ENCODE measurements at places on chromosomes 1 and 21.

GRCh38 chr1:29197590-29197924 lies 15.9 kb upstream of the SRSF4 start:
- peak; percentile 67 for DNase-seq

GRCh38 chr1:207077470-207078377 lies 10.9 kb upstream of the C4BPB start:
- peak; percentile 78 for DNase-seq

DNA sequence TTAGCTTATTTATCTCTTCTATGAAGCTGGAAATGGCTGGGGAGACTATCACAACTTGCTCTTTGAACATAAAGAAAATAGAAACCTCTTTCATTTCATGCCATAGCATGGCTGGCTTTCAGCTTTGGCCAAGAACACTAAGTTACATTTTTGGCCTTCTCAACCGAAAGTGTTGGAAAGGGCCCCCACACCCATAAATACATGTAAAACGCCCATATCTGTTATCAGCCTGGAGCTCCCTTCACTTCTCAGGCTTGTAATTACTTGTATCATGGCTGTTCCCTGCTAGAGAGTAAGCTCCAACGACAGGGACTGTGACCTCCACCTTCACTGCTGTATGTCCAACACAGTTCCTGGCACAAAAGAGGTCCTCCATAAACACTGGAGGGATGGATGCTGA lies 12.7 kb upstream of the EIF4G3 start:
- no peak for DNase-seq

DNA sequence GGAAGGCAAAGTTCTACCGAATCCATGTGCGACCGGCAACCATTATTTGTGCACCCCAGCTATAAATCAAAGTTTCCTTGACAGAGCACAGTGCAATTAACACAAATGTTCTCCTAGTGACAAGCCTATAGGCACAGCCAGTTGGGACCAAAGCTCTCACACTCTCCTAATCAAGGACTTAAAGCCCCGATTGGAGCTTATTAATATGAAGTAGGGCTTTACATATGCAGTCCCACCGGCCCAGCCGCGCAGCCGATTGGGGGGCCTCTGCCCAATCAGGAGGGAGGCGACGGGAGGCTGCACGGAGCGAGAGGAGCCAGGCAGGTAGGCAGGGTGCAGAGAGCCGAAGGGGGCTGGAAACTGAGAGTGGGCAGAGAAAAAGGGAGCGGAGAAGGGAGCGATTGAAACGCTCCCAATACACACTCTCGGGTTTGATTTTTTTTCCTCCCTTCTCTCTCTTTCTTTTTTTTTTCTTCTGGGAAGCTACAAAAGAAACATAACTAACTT lies at the start of gene ESRRG:
Gene ESRRG (minus strand): TSS at position 156 of the 507 bp plus-strand sequence. CDS start 130 bp downstream, at position 26.
- peak; percentile 1 for DNase-seq

DNA sequence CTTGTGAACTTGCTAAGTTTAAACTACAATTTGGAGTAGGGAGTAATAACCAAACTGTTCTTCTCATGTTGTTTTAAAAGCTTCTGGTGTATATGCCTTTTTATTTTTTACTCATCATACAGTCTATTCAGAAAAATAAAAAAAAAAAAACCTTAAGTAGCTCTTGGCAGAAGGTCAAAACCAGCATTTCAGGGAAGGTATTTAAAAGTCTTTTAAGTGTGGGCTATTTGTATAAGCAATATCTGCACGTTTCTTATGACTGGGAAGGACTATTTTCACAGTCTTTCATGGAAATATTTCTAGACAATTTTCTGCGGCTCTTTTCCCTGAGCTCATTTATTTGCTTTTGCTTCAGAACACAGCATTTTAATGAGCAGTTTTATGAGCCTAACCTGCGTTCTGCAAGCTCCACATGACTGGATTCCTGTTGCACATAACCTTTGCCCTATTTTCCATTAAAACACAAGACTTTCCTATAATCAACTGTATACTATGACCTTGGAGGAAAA lies 60.9 kb upstream of the C1orf105 start:
- DNase-seq = peak; percentile 92

GRCh38 chr1:9840176-9840575 lies 16.4 kb upstream of the CLSTN1 start:
- no peak for DNase-seq

DNA sequence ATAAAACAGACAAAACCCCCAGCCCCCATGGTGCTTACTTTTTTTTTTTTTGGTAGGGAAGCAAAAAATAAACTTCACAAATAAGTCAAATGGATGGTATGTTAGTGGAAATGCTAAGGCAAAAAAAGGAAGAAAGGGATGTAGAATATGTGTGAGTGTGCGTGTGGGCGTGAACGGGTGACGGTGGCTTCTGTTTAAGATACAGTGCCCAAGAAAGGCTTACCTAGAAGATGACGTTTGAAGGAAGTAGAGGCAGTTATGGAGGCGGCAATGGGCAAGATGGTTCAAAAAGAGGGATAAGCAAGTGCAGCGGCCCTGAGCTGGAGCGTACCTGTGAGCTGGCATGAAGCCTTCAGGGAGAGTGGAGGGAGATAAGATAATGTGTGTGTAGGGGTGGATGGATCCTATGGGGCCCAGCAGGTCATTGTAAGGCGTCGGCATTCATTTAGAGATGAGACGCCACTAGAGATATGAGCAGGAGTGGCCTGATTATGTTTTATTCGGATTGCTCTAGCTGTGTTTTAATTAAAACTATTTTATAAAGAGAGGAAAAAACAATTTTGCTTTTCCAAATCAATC lies 19.9 kb downstream of the LEPR start:
- no peak for DNase-seq

GRCh38 chr1:158122833-158123388 lies 57.8 kb upstream of the CD1D start:
- DNase-seq = no peak

GRCh38 chr1:10168912-10169514 lies 41.4 kb upstream of the KIF1B start:
- DNase-seq = no peak

- peak; percentile 95 for DNase-seq
Observed at GRCh38 chr21:45460611-45461368, 55.8 kb downstream of the COL18A1 start.

- no peak for DNase-seq
Observed at GRCh38 chr1:43381612-43382011, 8.0 kb downstream of the MED8 start.

DNA sequence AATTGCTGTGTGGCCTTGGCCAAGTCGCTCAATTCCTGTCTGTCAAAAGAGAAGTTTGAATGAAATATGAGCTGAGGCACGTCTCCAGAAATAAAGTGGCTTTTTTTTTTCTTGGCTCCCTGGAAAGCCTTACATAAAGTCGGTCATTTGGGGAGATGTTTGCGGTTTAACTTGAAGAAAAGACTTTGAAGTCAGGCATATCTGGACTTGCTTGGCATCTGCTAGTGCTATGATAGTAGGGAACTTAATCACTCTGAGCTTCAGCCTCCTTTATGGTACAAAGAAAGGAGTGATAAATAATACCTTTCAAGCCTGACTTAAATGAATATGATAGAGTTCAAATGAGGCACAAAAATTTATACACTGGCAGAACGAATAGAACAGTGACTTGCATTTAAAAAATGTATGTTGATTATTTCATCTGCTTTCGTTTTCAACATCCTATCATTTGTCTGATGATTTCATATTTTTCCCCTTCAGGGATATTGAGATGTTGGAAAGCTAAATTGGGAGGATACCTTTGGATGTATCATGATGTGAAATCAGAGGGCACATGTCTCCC lies 60.2 kb downstream of the FASLG start:
- DNase-seq = no peak

DNA sequence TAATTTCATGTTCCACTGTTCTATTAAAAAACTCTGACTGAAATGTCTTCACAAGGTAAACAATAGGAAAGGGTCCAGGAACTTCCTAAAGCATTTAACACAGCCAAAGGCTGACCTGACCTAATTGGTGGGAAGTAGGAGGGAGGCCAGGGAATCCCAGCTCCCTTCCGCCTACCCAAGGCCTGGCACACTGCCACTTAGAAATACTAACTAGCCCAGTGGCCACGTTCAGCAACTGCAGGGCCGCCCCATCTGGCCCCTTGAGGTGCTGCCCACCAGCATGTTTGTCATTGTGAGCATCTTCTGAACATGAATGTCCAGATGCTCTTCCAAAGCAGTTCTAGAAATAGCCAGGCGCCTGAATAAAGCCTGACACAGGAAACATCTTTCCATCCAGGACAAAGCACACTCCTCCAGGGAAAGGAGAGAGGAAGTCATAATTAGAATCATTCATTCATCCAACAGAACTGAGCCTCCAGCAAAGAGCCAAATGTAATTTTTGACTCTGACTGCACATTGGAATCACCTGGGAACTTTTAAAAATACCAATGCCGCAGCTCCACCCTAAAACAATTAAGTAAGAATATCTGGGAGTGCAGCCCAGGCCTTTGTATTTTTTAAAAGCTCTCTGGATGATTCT lies 44.6 kb upstream of the BCL9 start:
- DNase-seq = peak; percentile 58

DNA sequence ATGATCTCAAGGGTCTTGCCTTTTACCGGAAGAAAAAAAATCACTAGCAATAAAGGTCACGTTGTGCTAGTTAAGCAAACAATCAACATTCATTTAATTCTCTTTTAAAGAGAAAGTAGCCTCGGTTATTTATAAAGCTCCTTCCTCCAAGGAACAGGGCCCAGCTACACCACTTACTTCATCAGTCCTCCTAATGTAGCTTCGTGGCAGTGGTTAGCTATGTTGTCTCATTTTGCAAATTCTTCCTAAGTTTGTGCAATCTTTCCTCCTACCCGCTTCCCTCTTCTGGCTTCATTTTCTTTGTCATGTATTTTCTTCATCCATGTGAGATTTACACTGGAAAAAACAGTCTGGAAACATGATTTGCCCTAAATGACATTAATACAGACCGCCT lies 554.2 kb downstream of the NUF2 start:
- DNase-seq = peak; percentile 82

DNA sequence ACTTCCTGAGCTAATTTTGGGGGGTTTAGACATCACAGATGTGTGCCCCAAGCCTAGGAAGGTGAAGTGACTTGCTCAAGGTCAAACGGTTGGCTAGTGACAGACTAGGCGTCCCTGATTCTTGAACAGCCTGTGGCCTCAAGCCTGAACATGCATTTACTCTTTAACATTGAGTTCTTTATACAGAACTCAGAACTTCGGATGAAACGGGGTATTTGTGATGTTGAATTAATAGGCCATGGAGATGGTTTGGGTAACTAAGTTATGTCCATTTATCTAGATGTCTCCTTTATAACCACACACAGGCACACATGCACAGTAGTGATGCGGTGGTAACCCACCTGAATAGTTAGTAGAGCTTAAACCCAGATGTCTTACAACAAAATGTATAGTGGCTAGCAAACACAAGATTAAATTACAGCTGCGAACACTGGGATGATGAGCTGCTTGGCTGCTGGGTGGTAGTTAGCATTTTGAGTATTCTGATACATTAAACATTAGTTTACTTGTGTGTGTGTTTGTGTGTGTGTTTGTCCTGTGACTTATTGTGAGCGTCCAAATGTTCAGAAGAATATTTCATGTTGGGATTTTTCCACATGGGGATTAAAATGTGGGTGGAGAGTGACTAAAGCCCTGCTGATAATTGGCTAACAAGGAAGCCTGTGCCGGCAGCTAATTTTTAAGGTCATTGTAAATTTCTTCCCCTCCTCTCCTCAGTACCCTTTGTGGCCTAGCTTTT lies 2.3 kb downstream of the ATP1A1 start:
- DNase-seq = peak; percentile 31

GRCh38 chr1:223089250-223089649 lies 53.8 kb downstream of the TLR5 start:
- no peak for DNase-seq

- DNase-seq = no peak
Observed at GRCh38 chr1:152313970-152314369, 11.1 kb downstream of the FLG start.

- DNase-seq = no peak
Observed at GRCh38 chr1:38114241-38115026, 67.8 kb upstream of the POU3F1 start.

GRCh38 chr1:96185181-96185580 lies 536.4 kb upstream of the PTBP2 start:
- no peak for DNase-seq

- no peak for DNase-seq
Observed at GRCh38 chr1:53038566-53038965, 23.4 kb upstream of the PODN start.

- no peak for DNase-seq
Observed at GRCh38 chr21:26064506-26064905, 106.1 kb downstream of the APP start.

- no peak for DNase-seq
Observed at GRCh38 chr1:3883194-3883925, 16.7 kb downstream of the C1orf174 start.

- peak; percentile 98 for DNase-seq
Observed at GRCh38 chr1:173269490-173270230, 62.5 kb upstream of the TNFSF4 start.

DNA sequence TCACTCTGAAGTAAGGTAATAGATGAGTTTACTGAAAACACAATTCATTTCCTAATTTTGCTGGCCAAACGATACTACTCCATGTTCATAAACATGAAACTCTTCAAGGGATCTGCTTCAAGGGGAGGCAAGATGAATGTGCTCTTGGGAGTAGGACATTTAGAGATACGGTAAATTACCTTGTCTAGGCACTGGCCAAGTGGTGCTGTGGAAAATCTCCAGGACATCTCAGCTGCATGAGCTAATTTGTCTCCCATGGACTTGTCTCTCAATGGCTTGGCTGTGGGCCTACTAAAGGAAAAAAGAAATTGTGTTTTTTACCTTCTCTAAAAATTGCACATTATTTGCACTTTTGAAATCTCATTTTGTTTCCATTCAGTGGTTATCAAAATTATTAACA lies 780.6 kb downstream of the LTN1 start:
- no peak for DNase-seq

DNA sequence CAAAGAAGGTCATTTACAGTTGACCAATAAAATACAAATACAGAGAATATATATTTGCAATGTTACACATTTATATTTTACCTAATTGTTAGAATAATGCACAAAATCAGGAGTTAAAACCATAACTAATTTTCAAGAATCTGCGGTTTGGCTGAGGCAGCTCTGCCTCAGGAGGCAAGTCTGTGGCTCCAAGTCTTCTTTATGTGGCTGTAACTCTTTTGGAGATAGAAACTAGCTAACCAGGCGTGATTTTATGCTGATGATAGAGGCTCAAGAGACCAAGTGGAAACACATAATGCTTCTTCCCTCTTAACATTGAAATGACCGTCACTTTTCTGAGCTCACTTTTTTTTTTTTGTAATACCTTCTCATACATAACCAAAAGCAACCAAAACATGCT lies 744.7 kb upstream of the CXADR start:
- no peak for DNase-seq

GRCh38 chr1:234199476-234200127 lies 173.7 kb upstream of the COA6 start:
- DNase-seq = no peak

DNA sequence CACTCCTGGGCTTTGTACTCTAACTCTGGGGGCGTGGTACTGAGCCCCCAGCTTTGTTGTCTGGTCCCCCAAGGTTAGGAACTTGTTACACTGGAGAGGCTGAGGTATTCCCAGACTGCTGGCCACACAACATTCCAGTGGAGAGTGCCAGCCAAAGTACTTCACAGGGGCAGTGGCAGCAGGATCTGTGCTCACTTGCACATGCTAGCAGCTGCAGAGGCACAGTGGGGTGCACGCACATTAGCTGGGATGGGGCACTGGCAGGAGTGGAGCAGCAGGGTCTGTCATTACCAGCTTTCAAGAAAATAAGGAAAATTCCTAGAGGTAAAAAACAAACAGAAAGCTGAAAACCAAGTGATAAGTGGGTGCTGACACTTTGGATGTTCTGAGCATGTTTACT lies 31.0 kb downstream of the ZNF691 start:
- DNase-seq = no peak

GRCh38 chr1:245052258-245052657 lies 102.5 kb upstream of the KIF26B start:
- DNase-seq = no peak
